ENCODE measurements at places on chromosomes 16 and 17.

DNA sequence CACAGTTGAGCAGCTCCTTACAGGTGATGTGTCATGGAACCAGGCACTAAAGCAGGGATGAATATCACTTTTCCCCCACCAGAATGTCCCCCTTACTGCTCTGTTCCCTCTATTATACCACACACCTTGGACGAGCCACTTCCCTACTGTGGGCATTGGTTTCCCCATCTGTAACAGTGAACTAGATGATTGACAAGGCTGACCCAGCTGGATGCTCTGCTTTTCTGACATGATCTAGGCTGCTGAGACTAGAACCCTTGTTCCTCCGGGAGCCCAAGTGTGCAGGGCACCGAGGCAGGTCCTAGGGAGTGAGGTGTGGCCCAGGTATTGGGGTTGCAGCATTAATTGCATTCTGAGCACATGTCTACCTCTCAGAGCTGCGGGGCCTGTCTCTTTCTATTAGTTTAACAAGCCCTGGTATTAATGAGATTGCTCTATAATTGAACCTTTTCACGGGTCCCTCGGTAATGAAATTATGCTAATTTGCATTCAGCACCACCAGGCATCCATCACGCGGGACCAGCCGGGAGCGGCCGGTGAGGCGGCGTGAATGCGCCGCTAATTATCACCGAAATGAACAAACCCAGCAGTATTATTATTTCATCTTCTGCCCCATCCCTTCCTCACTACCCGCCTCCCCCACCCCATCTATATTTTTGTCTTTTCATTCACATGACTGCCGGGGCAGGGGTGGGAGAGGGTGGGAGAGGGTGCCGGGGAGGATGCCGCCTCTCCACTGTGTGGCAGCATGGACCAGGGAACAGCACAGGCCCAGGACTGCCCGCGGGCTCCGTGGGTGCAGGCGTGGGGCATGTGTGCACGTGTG lies 121.1 kb downstream of the CYLD start:
- DNase-seq: no peak

- DNase-seq: no peak
These were observed 38.5 kb downstream of the POLR3E start for GRCh38 chr16:22335668-22336246.

GRCh38 chr17:35460354-35460851 lies 11.8 kb upstream of the SLFN13 start:
- peak; percentile 56 for DNase-seq

DNA sequence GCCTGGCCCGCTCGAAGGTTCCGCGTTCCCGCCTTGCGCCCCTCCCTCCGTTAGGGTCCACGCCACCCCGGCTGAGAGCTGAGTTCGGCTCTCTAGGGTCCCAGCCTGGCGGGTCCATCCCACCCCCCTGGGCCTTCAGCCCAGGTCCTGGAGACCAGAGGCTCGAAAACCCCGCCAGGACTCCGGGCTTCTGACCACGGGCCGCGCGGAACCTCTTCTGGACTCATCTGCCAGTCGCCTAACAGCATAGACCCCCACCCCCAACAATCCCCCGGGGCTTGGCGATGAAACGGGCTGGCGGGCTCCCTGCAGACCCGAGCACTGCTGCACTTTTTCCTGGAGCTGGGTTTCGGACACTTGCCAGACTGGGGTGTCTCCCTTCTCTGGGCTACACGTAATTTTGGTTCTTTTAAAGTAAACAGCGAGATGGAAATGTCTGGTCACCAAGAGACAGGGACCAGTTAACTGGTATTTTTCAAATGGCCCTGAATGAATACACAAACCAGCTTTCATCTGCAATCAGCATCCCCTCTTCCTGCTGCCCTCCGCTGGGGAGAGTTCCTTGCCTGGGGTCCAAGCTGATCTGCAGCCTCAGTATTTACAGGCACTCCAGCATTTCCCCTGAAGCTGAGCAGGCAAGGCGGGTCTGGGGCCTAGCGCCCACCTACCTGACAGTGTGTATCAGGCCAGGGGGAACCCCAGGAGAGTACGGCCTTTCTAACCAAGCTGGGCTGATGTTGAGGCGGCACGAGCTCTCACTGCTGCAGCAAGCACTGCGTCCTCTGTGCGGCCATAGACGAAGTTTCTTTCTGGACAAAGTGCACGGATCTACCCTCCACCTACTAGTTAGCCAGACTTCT lies 639 bp upstream of the TRIM65 start:
- no peak for DNase-seq

DNA sequence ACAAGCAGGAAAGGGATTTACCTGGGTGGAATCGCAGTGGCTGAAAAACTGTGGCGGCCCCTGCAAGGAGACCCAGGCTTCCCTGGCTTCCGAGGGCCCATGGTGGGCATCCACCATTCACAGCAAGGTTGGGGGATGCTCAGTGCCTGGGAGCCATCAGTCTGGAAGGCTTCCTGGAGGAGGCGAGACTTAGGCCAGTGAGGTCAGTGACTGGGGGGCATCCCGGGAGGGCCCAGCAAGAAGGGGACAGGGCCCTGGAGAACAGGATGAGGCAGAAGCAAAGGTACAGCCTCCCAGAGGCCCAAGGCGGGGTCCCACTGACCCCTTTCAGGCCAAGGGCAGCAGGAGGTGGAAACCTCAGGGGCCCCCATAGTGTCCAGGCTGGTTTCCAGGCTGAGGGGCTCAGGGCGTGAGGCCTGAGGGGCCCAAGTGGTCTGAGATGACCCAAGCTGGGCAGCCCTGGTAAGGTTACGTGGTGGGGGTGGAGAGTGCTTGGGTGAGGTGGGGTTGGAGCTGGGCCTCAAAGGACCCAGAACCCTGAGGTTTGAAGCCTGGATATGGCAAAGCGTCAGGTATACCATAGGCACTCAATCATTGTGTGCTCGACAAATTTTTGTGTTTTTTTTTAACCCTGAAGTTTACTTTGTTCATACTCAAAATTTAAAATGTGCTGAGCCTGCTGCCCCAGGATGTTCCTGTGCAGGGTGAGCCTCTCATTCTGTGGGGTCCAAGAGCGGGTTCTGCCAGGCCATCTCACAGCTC lies 15.8 kb upstream of the SRRM2 start:
- no peak for DNase-seq

- DNase-seq: no peak
These were observed 310.9 kb upstream of the KCNJ16 start for GRCh38 chr17:69764146-69764545.

DNA sequence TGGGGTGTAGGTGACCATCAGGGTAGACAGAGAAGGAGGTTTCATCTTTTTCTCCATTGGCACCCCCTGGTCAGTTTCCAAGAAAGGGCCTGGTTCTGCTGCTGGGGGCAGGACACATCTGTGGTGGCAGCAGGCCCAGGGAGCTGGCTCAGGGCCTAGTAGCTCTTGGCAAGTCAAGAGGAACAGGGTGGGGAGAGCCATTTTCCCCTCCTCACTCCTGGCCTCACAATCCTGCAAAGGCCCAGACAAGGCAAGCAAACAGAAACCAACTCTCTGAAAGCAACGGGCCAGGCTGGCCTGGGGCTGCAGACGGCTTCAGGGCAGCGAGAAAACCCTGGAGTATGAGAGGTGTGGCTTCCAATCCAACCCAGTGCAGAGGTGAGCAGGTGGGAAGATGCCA lies 192.9 kb upstream of the DYNLRB2 start:
- DNase-seq: no peak

- no peak for DNase-seq
These were observed 4.4 kb downstream of the TPSAB1 start for GRCh38 chr16:1244881-1245280.

GRCh38 chr17:75128694-75129505 lies 2.6 kb downstream of the NT5C start:
- DNase-seq: no peak

DNA sequence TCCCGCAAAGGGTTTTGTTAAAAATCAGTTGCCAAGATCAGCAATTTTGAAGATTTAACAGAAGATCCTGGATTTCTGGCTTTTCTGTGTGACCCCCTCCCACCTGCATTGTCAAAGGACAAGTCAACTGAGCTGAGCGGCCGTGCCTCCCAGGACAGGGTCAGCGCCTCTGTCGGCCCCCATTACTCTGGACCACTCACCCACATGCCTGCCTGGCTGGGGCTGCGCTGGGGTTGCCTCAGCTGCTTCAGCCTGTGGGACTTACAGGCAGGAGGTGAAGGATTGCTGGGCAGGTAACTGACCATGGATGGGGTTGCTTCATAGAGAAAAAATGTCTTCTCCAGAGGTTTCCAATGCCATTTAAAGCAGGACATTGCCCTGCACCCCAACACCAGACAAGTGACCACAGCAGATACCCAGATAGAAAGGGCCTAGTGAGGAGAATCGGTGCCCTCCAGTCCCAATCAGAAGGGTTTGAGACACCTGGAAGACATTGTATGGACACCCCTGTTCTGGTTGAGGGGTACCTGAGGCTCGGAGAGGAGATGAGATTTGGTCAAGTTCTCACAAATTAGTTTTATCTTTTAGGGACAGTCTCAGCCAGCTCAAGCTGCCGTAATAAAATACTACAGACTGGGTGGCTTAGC lies 52.8 kb downstream of the SNX20 start:
- no peak for DNase-seq

DNA sequence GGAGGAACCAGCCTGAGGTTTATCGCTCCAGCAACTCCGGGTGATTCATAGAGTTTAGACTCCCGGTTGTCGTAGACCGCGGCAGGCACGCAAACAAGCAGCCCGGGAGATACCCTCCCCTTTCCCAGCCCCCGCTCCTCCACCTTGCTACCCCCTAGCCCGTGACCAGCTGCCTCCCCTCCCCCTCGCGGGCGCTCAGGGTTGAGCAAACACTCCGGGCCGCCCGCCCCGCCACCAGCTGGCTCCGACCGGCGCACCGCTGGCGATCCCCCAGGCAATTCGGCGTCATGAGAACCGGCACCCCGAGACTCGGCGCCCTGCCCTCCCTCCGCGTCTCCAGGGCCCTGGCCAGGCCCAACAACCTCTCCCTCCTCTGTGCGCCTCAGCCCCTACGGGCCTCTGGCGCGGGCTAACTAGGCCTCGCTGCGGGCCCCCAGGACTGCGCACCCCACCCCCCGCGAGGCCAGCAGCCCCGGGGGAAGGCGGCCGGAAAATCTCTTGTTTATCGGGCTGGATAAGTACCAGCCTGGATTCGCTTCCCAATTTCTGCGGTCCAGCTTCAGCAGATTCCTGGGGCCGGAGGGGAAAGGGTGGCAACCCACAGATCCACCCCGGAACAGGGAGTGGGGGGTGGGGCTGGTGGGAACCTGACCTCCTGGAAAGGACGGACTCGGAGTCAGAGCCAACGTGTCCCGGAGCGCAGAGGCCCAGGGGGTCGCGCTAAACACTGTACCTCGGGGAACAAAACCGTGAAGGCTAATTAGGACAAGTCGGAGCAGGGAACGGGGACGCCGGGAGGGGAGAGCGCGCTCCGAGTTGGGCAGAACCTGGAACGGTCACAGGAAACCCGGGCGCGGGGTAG lies 951 bp upstream of the GPRC5C start:
- peak; percentile 88 for DNase-seq

GRCh38 chr17:9414471-9414870 lies 161.1 kb downstream of the STX8 start:
- DNase-seq: no peak

DNA sequence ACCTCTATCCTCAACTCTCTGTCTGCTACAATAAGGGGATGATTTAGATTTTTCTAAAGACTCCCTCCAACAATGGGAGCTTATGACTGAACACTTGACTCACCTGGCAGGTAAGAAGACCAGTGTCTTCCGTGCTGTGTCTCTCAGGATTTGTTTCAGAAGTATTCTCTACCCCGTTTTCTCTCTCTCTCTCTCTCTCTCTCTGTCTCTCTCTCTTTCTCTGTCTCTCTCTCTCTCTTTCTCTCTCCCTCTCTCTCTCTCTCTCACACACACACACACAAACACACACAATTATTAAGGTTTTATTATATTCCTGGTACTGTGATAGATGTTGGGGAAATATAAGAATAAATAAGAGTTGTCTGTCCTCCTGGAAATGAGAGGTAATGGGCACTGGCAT lies 263.9 kb downstream of the TOX3 start:
- no peak for DNase-seq

- peak; percentile 34 for DNase-seq
These were observed 16.1 kb downstream of the AMFR start for GRCh38 chr16:56409195-56409594.

GRCh38 chr17:52271781-52272180 lies 113.3 kb upstream of the CA10 start:
- DNase-seq: no peak

- no peak for DNase-seq
These were observed 3.5 kb upstream of the TRIM47 start for GRCh38 chr17:75881678-75882454.

DNA sequence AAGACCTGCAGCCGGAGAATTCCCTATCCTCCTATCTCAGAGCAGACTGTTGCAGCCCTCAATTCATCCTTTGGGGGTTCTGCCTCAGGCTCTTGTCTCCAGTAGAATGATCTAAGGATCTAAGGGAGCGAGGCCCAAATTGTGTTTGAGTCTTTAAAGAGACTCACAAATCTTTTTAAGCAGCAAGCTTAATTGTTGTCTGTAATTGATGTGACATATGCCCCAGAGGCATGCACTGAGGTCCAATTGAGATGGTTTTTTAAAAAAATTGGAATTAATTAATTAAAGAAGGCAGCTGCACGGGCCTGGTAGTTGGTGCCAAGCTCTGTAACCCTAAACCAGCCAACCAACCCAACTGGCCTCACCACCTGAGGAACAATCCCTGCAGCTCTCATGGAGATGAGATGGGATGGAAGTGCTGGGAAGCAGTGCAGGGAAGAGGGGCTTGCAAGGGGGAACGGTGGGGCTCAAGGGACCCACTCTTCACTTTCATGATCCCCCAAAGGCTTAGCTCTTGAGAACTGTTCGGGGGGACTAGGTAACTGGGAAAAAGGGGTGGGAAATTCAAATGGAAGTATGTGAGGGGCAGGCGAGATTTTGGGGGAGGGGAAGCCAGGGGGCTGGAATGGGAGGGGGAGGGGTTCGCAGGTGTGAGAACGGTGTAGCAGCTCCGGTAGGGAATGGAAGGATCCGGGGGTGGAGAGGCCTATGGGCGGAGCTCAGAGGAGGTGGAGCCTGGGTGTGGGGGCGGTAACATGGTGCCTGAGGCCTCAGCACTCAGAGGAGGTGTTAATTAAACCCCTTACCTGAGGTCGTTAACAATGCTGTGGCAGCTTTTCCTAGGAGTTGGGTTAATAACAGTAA lies 9.2 kb upstream of the ZNF652 start:
- DNase-seq: no peak

GRCh38 chr17:2734939-2735338 lies 14.5 kb downstream of the CCDC92B start:
- DNase-seq: no peak

DNA sequence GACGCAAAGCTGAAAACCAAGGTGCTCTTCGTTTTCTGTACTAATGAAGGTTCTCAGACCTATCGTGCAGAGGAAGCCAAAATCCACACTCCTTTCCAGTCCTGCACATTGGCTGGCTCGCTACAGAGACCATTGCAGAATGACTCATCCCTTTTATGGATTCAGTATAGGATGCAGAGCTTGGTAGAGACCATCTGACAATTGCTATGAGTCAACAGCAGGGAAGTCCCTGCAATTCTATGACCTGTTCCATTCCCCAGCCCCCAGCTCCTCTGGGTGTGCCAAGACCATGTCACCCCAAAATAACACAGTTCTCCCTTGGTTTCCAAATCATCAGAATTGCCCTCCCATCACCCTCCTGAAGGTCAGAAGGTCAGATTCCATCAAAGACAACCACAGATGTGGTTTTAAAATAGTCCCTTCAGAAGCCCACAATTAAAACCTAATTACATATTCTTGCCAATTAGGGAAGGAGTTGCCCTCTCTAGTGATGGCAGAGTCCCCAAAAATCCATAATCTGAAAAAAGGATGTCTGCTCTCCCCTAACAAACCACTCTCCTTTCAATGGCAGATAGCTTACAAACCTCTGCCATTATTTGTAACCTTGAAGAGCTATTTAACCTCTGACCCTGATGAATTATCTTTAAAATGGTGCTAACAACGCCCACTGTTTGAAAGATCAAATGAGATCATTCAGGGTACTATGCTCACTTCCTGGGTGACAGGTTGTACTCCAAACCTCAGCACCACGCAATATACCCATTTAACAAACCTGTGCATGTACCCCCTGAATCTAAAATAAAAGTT lies 108.2 kb upstream of the RBBP6 start:
- DNase-seq: peak; percentile 19

All from RWPE1 (cell line).